ENCODE measurements at places on chromosomes 11 and 22.

DNA sequence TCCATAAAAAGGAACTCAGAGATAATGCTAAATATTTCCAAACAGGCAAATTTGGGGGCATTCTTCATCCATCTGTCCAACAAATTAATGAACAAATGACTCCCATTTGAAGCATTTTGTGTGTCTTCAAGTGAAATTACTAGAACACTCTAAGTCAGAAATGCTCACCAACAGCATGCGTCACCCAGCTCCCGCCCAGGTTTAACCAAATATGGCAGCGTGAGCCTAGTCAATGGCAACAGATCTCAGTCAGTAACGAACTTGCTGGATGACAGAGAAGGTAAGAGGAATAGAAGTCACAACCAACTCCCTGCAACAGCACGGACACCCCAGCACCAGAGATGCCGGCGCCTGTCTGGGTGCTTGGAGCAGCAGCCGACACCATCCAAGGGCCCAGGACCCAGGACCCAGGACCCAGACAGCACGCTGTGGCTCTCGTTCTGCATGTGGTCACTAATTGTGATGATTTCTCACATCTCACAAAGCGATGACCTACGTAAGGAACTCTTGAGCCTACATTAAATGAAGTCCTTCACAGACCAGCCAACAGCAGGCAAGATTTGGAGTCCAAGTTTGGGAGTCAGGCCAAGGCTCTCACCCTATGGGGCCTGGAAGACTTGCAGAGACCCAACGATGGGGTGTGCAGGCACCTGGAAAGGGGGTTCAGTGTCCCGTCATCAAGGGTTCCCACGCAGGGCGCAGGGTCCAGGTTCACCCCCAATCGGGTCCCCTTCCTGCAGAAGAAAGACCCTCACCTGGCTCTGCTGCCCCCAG, 556.9 kb downstream of the BRD1 start:
- no peak for DNase-seq

DNA sequence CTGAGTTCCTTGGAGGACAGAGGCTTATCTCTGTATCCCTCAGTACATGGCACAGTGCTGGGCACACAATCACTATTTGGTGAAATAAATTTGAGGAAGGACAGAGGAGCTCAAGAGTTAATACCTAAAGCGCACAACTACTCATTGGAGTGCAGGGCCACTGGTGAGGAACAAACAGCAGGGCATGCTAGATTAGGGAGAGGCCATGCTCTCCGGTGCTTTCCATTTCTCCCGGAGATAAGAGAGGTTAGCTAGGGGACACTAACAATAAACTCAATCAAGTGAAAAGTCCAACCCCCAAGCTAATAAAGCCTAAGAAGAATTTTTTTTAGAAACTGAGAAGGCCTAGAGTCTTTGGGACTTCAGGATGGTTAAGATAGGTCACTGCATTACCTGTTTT, 29.1 kb downstream of the NFRKB start:
- DNase-seq, result no peak

GRCh38 chr11:119976805-119977560, 160.9 kb downstream of the TRIM29 start:
- no peak for DNase-seq

DNA sequence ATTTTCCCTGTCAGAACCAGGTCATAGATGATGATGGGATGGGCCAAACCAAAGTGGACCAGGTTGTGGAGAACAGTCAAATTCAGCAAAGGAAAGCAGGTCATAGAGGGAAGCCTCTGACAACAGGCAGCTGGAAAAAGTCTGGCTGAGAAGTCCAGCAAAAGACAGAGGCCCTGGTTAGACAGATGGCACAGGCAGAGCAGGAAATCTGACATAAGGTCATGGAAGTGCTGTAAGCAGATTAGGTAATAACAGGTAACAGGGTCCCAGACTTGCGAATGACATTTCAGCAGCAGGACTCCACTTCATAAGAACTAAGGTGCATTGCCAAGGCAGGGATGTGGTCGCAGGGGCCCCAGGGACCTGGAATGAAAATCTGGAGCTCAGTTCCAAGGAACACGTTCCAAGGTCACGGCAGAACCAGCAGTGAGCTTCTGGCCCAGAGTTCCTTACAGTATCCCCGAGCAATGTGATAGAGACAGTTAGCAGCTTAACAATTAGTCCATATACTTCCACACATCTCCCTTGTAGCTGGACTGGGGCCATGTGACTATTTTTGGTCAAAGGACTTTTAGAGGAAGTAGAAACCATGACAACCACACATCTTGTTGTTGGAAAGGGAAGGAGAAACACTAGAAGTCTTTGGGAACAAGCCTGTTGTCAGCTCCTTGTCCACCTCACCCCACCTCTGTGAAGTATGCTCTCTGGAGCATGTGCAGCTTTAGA, 75.4 kb downstream of the ME3 start:
- DNase-seq, result no peak

DNA sequence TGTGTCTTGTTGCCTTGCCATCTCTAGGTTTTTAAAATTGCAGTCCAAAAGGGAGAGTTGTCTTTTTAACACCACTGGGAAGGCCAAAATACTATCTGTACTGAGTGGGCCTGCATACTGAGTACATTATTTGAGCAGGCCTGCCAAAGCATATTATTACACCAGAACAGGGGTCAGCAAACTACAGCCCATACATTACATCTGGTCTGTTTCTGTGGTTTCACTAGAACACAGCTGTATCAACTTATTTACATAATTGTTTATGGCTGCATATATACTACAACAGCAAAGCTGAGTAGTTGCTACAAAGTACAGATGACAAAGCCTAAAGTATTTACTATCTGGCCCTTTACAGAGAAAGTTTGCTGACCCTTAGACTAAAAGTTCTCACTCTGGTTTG, 74.0 kb downstream of the USP35 start:
- no peak for DNase-seq

- DNase-seq, result no peak
Measured at GRCh38 chr11:122486793-122487495, 168.6 kb upstream of the UBASH3B start.

- DNase-seq, result no peak
Measured at GRCh38 chr11:61652135-61652534, 28.1 kb upstream of the DAGLA start.

- no peak for DNase-seq
Measured at GRCh38 chr11:101618709-101619108, 34.9 kb upstream of the TRPC6 start.

DNA sequence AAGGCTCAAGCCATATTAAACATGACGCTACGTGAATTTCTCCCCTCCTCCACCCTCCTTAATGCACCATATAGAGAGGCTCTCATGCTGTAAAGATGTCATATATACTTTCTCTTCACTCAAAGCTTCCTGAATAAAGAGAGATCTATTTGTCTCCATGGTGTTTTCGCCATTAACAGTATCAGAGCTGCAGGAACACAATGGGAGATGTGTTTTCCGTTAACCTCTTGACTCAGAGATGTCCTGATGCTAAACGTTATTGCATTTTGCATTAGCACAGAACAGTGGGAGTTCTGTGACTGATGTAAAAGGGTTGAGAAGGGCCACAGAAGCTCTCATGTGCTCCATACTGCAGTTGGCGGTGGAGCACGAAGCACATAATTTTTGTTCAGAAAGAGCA, 25.7 kb upstream of the BLID start:
- no peak for DNase-seq

DNA sequence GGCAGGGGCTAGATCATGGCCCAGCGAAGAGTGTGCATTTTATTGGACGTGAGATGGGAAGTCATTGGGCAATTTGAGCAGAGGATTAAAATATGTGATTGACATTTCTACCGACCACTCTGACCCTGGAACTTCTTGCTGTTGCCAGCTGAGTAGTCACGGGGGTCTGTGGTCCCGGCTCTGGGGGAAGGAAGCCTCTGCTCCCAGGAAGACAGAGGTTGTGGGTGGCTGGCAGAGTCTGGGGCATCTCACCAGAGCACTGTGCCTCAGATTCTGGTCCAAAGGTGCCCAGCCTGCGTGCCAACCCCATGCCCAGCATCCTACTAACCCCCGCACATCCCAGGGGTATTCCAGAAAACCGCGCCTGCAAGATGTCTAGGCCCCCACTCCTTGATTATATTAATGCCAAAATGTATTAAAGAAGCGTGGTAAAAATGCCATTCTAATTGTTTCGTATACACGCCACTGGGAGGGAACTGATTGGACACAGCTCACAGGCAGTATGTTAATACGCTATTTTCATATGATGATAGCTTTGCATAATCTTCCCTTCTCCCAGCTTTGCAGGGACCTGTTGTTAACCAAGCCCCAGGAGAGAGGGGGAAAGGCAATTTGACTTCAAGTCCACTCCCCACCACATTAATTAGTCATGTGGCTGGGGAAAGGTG, 25.3 kb upstream of the LMO1 start:
- DNase-seq, result no peak

- DNase-seq, result no peak
Measured at GRCh38 chr11:105861225-105861624, 160.8 kb downstream of the MSANTD4 start.

- no peak for DNase-seq
Measured at GRCh38 chr22:33873666-33874065, 46.6 kb downstream of the LARGE1 start.

GRCh38 chr22:35733791-35734516, 16.3 kb downstream of the APOL5 start:
- DNase-seq, result no peak

DNA sequence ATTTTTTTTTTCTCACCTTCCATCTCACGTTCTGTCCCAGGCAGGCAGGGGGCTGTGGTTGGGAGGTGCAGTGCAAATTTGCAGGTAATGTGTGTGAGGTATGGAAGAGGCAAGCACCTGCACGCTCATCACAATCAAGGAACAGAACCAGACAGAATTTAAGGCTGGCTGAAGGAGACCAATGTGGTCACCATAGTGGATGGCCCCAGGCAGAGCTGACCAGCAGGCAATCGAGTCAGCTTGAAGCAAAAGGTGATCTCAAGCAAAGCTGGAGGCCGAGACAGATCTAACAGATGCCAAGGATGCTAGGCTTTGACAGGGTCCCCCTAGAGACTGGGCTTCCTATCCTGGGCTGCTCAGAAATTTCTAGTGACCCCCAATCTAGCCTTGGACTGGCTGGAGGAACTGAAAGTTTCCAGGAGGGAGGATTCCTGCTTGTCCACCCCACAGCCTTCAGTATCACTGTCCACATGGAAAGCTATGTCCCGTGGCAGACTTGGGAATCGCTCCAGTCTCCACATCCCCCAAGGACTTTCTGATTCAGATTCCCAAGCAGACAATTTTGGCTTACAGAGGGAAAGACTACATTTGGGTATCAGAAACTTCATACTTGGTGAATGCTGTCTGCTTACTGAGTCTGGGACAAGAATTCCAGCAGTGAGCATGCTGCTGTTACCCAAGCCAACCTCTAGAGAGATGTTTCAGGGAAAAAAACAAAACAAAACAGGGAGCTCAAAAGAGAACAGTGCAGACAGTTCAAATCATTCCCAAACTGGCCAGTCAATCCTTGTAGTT, 9.0 kb upstream of the MICAL3 start:
- DNase-seq, result no peak

DNA sequence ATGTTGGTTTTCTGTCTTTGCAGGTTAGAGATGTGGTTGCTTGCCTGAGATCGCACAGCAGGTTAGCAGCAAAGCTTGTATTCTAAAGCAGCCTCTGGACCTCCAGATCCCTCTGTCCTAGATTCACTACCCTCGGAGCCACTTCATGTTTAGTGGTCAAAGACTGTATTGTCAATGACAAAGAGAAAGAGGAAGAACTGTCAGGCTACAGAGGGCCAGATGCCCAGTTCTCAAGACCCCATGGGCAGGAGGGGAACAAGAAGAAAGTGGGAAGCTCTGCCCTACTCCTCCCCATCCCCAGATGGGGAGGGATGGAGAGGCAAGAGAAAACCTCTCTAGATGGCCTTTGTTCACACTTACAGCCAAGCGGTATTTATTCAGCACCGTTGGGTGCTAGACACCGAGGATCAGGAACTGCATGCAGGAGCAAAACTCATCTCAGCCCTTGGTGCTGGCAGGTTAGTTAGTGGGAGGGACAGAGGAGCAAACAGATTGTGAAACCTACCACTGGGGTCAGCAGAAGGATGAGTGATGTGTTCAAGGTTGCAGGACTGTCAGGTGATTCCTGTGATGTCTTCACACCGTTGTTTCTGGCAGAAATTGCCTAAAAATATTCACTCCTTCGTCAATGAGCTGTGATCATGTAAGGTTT, 38.3 kb upstream of the PTPRJ start:
- DNase-seq, result no peak

- no peak for DNase-seq
Measured at GRCh38 chr11:62774407-62774806, 3.2 kb downstream of the TAF6L start.

- DNase-seq, result no peak
Measured at GRCh38 chr11:92929653-92930052, 39.8 kb upstream of the MTNR1B start.

GRCh38 chr11:70317581-70318305, 47.3 kb downstream of the PPFIA1 start:
- DNase-seq, result no peak

DNA sequence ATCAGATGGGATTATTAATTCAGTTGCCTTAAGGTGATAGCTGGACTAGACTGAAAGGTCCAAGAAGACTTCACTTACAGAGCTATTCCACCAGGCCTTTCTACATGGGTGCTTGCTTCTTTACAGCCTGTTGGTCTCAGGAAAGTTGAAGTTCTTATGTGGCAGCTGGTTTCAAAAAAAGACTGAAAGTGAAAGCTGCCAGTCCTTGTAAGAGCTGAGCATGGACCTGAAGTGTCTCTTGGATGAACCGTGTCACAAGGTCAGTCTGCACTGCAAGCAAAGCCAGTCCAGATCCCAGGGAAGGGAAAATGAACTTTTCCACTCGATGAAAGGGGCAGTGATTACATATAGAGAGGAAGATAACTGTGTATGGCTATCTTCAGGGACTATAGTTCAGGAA, 201.5 kb upstream of the LUZP2 start:
- no peak for DNase-seq

GRCh38 chr22:27196606-27197005, 539.2 kb downstream of the MIAT start:
- no peak for DNase-seq

GRCh38 chr11:4482445-4482844, at the start of gene OR52K1:
TSS of gene OR52K1 (plus strand) at chr11:4482646. CDS start at chr11:4488901, 6,255 bp downstream.
- DNase-seq, result no peak

GRCh38 chr22:27757928-27758525, 43.5 kb downstream of the MN1 start:
- no peak for DNase-seq

- DNase-seq, result no peak
Measured at GRCh38 chr11:1340111-1340510, 30.7 kb upstream of the TOLLIP start.

- no peak for DNase-seq
Measured at GRCh38 chr11:92765965-92766371, 203.5 kb upstream of the MTNR1B start.

- no peak for DNase-seq
Measured at GRCh38 chr11:11993839-11994238, 14.6 kb downstream of the DKK3 start.

- no peak for DNase-seq
Measured at GRCh38 chr11:68714060-68714856, 29.9 kb downstream of the GAL start.

- DNase-seq, result no peak
Measured at GRCh38 chr11:2731130-2732125, 31.6 kb upstream of the KCNQ1OT1 start.

- DNase-seq, result no peak
Measured at GRCh38 chr11:70001246-70001645, 76.9 kb upstream of the ANO1 start.

- no peak for DNase-seq
Measured at GRCh38 chr11:66341502-66342126, 3.3 kb downstream of the BRMS1 start.

- no peak for DNase-seq
Measured at GRCh38 chr22:19520566-19521305, 3.5 kb downstream of the CLDN5 start.

Data from T-helper 17 cell (primary cell).